ENCODE measurements at places on chromosomes 6 and 20.
A peak's percentile ranks its signal among the peaks of the same experiment; 100 is the strongest.

GRCh38 chr20:16083639-16084280 is 489.5 kb downstream of the KIF16B start:
- DNase-seq: no peak

DNA sequence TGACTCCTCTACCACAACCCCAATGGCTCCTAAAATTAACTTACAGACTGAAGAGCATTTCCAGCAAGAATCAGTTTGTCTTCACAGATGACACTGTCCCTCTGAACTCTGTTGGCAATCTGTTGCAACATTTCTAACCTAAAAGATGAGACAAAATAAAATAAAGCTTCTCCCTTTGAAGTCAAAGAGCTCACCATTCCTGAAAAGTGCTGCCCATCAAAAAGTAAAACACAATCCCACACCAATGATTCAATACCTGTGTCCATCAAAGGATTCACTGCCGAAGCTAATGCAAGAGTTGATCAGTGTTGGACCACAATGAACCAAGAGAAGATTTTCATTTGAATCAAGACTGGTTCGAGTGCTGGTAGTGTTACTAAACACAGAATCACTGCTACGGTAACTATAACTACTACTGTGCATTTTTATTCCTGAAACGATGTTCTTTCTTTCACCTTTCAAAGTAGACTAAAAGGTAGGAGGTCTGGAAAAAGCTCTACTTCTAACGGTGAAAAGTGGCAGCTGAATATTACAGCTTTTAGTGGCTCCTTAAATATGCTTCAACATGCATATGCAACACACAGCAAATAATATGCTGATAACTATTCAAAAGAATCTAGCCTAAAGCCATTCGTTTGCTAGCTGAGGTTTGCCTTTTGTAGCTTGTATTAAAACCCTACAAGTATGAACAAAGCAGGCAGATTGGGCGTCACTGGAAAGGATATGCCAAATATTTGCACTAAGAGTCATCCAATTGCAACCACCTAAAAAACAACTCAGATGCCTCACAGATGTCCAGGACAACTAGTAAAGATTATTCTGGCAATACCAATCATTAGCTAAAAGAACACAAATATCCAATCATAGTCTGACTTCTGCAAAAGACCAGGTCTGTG is at the start of gene DST:
Gene DST, minus strand, starts transcription at position 524 of the 896 bp plus-strand sequence.
- no peak for DNase-seq

GRCh38 chr20:573414-574296 is 30.1 kb upstream of the CSNK2A1 start:
- DNase-seq: no peak

DNA sequence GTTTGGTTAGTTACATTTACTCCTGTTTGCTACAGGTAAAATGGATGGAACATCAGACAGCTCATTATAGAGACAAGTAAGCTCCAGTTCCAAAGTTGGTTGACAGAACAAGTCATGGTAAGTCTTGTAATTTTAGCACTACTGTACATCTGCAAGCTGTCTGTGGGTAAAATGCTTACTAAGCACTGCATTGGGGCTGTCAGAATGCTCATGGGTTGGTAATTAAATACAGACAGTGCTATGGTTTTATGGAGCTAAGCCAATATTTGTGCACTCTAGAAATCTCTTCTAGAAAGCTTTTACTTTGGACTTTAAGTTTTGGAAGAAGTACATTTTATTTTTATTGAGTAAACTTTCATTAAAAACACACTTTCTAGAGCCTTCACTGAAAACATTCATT is 419.2 kb upstream of the MMS22L start:
- DNase-seq: no peak

GRCh38 chr6:81366972-81367371 is 385.5 kb downstream of the TENT5A start:
- DNase-seq: no peak

DNA sequence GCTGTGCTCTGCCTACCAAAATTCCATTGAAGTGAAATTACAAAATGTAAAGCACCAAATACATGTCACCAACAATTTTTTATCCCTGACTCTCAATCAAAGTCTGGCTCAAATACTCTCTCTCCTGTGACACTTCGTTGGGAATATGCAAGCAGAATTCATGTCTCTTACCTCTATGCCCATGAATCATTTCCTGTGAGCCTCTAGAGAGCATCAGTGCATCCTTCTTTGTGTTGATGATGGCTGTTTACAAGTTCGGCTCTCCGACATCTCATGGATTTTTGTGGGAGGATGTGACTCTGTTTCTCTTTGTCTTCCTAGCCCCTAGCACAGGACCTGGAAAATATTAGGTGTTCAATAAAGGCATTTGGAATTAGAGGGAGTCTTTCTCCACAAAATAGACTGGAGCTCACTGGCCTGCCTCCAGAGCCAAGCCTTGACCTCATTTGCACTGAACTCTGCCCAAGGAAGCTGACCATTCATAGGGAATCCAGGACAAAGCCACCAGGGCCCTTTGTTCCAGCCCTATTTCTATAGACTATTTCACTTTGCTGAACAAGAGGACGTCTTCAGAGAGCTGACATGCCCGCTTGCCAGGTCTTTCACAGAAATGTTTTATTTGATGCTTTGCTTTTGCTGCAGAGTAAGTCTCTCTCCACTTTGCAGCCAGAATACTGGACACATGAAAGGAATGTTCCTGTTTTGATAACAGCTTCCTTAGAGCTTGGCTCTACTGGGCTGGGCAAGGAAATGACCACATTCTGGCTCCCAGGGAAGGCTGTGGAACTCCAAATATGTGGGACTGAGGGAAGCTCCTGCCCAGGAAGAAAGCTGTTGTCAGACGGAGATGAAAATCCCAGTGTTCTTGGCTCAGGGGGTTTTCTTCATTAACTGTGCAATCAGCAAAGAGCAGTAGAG is 194.5 kb upstream of the CDYL start:
- DNase-seq: no peak

- no peak for DNase-seq
Observed at GRCh38 chr6:99016355-99016754, 68.6 kb upstream of the FBXL4 start.

GRCh38 chr20:4720041-4720976 is 1.4 kb upstream of the PRND start:
- peak; percentile 48 for DNase-seq

Measured in stimulated activated CD8-positive, alpha-beta memory T cell treated with anti-CD3 and anti-CD28 coated beads, Interleukin-4, amount 100 ng/mL, for 4 hours (primary cell).